ENCODE measurements at places on chromosomes 11 and 22.

GRCh38 chr11:100619484-100619883, 67.6 kb upstream of the ARHGAP42 start:
- no peak for DNase-seq

DNA sequence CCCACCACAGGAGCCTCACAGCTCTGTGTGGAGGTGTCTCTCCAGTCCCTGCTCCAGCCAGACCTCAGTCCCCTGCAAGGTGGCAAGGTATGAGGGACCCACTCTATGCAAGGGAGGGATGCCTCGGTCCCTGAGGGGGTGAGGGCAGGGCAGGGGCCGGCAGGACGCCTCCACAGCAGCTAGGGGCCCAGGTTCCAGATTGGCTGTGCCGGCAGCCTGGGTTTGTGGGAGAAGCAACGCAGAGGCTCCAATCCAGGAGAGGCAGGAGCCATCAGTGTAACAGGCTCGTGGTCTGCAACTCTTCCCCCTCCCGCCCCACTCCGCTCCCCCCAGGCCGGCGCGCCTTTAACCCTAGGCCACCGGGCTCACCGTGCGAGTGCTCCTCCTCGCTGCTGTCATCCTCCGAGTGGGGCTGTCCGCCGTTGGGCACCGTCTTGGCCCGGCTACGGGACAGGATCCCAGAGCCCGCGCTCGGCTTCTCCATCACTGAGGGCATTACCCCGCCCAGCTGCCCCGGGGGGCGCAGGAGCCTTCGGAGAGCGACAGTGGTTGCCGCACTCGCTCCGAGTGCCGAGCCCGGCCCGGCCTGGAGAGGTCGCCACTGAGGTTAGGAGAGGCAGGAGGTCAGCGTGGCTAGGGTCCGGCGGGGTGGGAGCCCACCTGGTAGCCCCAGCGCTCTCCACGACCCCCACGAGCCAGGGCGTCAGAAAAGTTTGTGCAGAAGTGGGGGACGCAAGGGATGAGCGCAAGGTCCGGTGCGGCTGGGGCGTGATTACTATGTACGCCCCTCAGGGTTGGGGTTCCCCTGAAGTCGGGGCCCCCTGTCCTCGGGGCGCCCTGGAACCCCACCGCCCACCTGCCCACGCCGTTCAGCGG, 765 bp downstream of the RCOR2 start:
- DNase-seq = peak; percentile 80

DNA sequence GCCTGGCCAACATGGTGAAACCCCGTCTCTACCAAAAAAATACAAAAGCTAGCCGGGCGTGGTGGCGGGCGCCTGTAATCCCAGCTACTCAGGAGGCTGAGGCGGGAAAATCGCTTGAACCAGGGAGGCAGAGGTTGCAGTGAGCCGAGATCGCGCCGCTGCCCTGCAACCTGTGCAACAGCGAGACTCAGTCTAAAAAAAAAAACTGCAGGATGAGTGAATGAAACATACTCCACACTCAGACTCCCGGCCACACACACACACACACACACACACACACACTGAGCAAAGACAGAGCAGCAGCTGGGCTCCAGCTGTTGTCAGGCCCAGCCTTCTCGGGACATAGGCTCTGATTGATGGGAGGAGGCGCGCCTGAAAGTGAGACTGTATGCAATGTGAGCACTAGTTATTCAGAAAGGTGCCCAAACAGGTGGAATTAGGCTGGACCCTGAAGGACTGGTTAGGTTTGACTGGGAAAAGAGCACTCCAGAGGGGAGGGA, 1.5 kb upstream of the PLEKHA7 start:
- DNase-seq = no peak

DNA sequence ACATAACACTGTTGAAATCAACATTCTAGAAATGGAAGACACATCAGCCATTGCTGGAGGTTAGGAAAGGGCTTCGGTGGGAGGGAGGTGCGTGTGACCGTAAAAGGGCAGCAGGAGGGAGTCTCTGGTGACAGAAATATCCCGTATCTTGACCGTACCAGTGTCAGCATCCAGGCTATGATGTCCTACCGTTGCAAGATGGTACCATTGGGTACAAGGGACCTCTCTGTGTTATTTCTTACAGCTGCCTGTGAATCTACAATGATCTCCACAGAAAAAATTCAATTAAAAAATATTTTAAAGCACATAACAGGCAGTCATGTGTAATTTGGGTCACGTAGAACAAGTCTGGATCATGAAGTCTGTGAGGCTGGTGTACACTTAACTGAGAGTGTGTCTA, 27.4 kb upstream of the SEPTIN5 start:
- DNase-seq = no peak

- peak; percentile 85 for DNase-seq
These were observed at the start of gene PAX6 for GRCh38 chr11:31810779-31811647. PAX6 (minus strand) TSS chr11:31811322; CDS start chr11:31806411, 4,911 bp downstream.

GRCh38 chr11:30666817-30667216, 80.7 kb upstream of the MPPED2 start:
- DNase-seq = peak; percentile 4

GRCh38 chr11:93054881-93055280, 85.4 kb downstream of the MTNR1B start:
- no peak for DNase-seq

DNA sequence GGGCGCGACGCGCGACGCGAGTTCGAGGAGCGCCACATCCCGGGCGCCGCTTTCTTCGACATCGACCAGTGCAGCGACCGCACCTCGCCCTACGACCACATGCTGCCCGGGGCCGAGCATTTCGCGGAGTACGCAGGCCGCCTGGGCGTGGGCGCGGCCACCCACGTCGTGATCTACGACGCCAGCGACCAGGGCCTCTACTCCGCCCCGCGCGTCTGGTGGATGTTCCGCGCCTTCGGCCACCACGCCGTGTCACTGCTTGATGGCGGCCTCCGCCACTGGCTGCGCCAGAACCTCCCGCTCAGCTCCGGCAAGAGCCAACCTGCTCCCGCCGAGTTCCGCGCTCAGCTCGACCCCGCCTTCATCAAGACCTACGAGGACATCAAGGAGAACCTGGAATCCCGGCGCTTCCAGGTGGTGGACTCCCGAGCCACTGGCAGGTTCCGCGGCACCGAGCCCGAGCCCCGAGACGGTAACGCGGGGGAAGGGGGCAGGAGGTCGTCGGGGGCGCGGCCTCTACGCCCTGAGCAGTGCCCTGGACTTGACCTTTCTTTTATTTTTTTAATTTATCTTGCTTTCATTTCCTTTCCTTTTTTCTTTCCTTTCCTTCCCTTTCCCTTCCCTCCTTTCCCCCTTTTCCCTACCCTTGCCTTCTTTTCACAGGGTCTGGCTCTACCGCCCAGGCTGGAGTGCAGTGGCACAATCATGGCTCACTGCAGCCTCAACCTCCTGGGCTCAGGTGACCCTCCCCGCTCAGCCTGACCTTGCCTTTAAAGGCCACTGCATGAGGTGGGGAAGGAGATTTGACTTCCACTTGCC, 5.0 kb downstream of the MPST start:
- no peak for DNase-seq

GRCh38 chr11:124470561-124471227, 25.2 kb upstream of the OR8B8 start:
- no peak for DNase-seq

Measured in GM20000 (cell line).